Hindlimb muscle (tissue), 1 donor: ENCODE measurements at places on chromosomes 6 and 20. TPM values are rescaled to one million over a fixed set of nuclear protein-coding genes. Genes with fewer than 3 reads are reported as not detected.

DNA sequence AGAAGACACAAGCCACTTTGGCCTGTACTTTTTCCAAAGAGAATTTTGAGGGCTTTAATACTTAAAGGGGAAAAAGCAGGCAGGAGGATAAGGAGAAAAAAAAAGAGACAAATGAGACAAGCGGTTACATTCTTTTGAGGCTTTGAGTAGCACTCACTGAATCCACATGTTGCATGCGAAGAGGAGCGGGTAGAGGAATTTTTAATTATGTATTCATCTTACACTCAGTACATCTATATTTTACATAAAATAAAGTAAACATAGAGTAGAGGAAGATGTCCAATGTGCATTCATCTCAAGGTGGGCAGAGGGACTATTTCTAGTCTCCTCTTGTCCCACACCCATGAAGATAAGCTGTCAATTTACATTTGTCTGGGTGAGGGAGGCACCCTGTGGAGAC lies 266.9 kb downstream of the CD109 start:
- DNase-seq: no peak

GRCh38 chr20:57048027-57048869 lies 218.2 kb downstream of the BMP7 start:
- no peak for DNase-seq

Gene TRIM39
- 7.2 TPM for polyA plus RNA-seq

- peak; percentile 72 for DNase-seq
Observed at GRCh38 chr6:157981395-157982101, at the start of gene SYNJ2. SYNJ2 (plus strand) TSS chr6:157981863; CDS start chr6:157981962, 99 bp downstream.

DNA sequence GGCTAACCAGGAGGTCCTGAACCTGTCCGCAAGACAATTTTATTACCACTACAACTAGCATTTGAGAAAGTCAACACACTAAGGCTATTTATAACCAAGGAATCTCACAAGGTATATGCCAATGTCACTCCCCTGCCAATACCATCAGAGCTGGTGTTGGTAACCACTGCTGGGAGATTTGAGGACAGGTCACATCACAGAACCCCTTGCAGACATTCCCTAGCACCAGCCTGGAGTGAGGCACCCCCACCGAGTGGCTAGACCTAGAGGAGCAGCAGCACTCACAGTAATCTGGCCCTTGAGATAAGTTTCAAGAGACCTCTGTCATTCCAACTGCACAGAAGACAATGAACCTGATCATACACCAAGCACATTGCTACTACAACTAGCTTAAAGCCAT lies 483.2 kb downstream of the MMUT start:
- no peak for DNase-seq

Gene SSTR4
- not detected for polyA plus RNA-seq

DNA sequence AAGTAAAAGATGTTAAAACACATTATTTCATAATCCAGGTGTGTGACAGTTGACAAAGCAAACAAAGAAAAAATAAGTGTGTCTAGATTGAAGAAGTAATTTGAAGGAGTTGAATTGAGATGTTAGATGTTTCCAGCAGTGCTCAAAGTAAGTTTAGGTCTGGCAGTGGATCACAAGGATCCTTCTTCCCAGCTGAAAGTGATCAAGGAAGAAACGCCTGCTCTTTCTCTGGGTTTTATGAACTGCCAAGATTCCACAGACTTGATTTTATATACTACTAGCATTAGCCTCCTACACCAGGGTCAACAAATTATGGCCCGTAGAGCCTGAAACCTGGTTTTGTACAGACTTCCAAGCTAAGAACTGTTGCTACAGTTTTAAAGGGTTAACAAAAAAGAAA lies 30.3 kb downstream of the STX7 start:
- no peak for DNase-seq

DNA sequence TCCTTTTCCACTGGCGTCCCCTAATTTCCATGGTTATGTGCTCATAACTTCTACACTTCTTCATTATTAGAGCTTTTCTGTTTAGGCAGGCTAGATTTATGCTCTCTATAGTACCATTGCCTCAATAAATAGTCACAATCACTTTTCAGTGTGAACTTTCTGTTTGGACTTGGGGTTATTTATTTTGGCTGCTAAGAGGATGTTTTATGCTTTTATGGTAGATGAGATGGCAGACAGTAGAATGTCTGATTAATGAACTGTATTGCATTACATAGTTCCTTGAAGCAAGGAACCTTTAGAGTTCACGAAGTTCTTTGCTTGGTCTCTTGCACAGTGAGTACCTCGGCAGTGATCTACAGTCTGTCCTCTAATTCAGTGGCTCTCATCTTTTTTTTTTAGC lies 6.9 kb downstream of the DNAH8 start:
- DNase-seq: no peak

DNA sequence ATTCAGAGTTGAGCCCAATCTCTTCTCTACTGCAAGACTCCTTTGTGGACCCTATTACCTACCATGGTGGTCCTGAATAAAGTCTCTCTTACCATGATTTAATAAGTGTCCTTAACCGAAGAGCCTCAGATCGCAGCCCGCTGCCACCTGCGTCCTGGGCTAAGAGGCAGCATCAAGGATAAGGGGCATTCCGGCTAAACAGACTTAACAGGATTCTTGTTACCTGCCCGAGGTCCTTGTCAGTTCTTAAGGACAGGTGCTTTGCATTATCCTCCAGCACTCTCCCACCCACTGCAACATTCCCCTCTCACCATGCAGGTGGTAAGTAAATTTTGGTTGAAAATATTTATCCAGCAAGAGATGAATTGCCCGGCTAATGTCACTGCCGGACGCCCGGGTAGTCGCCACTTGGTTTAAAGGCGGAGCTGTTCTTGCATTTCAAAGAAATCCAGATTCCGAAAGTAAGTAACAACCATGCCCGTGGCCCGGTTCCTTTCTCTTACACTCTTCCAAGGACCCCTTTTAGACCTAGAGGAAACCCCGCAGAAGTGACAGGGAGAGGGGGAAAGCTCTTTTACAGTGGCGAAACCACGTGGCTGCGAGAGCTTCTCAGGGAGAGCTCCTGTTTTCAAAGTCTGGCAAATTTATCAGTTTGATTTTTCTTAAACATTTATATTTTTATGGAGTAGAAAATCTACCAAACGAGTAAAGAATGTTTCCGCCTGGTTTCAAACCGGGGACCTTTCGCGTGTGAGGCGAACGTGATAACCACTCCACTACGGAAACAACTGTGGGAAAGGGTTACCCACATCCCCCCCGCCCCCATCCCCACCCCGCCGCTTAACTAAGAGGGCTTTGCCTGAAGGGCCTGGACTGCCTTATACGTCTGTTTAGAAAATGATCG lies 41.9 kb upstream of the PRSS16 start:
- no peak for DNase-seq
